ENCODE measurements at places on chromosomes 7 and 10. TPM values are rescaled to one million over a fixed set of nuclear protein-coding genes. Genes with fewer than 3 reads are reported as not detected.

The PDK4 gene
- total RNA-seq = 467 TPM

GRCh38 chr7:41185851-41186250, 517.0 kb downstream of the INHBA start:
- no peaks in the 10 kb centered on the region for H3K27me3 ChIP-seq
- no peaks in the 10 kb centered on the region for H3K36me3 ChIP-seq
- no peak overlapping the region for H3K27ac ChIP-seq

The SPDYE1 gene
- not detected for total RNA-seq

The ATOH7 gene
- not detected for total RNA-seq

DNA sequence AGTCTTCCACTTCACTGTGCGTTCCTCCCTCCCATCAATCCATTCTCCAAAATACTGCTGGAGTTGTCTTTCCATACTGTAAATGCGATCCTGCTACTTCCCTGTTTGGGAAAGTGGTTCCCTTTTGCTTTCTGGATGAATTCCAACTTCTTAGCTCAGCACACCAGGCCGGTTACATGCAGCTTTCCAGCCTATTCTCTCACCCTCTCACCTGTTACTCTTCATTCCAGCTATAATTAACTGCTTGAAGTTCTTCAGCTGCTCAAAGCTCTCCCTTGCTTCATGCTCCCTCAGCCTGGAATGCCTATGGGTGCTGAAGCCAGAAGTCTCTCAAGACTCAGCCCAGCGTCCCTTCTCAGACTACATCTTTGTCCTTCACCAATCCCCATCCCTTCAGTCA, 6.0 kb upstream of the ZNRF2 start:
- no peak for DNase-seq
- H3K27me3 ChIP-seq = no peaks in the 10 kb centered on the region
- H3K27ac ChIP-seq = no peak overlapping the region
- H3K4me3 ChIP-seq = no peak overlapping the region

Measured in esophagus muscularis mucosa (tissue), 4 donors.